Thoracic aorta (tissue), 2 donors: ENCODE measurements at places on chromosomes 6 and 20. TPM values are rescaled to one million over a fixed set of nuclear protein-coding genes. Genes with fewer than 3 reads are reported as not detected.

Gene MICB
- 4.1 TPM for total RNA-seq

Gene F13A1
- 228 TPM for total RNA-seq

- DNase-seq = no peak
- H3K27me3 ChIP-seq = no peaks in the 10 kb centered on the region
- no peak overlapping the region for H3K27ac ChIP-seq
- H3K4me1 ChIP-seq = no peaks in the 10 kb centered on the region
- no peaks in the 10 kb centered on the region for H3K36me3 ChIP-seq
These were observed 75.7 kb downstream of the BMP7 start for GRCh38 chr20:57190536-57191264.

DNA sequence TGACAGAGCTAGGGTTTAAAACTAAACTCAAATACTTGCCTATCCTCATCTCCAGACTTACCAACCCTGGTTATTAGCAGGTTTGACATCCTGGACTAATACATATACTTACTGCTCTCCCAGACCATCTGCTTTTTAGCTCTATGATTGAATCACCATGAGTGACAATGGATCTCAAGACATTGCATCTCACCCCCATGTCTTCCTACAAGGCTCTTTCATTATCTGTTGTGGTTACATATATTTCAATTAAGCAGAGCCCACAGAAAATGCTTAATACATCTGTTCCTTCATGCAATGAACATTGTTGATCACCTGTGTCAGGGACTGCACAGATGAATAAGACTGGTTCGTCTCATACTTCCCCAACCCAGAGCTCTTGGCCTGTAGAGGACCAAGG, 19.4 kb downstream of the SAMD3 start:
- H3K4me3 ChIP-seq = no peak overlapping the region
- no peak overlapping the region for H3K27ac ChIP-seq
- no peaks in the 10 kb centered on the region for H3K27me3 ChIP-seq
- H3K4me1 ChIP-seq = no peaks in the 10 kb centered on the region
- no peak for DNase-seq

GRCh38 chr20:19673575-19673974, 84.5 kb upstream of the RIN2 start:
- no peak for DNase-seq
- H3K4me1 ChIP-seq = no peaks in the 10 kb centered on the region
- H3K27ac ChIP-seq = no peak overlapping the region
- no peaks in the 10 kb centered on the region for H3K27me3 ChIP-seq
- H3K36me3 ChIP-seq = no peaks in the 10 kb centered on the region

- no peak overlapping the region for H3K27ac ChIP-seq
- peaks cover 16% of the 10 kb centered on the region for H3K36me3 ChIP-seq
- peaks cover 12% of the 10 kb centered on the region for H3K4me1 ChIP-seq
- no peak overlapping the region for H3K4me3 ChIP-seq
- DNase-seq = no peak
- no peaks in the 10 kb centered on the region for H3K27me3 ChIP-seq
These were observed 11.0 kb downstream of the TSPYL1 start for GRCh38 chr6:116268589-116269293.

GRCh38 chr6:34528996-34529664, 27.0 kb downstream of the SPDEF start:
- no peak overlapping the region for H3K4me3 ChIP-seq
- H3K36me3 ChIP-seq = no peaks in the 10 kb centered on the region
- H3K27ac ChIP-seq = no peak overlapping the region
- DNase-seq = no peak
- peaks cover 10% of the 10 kb centered on the region for H3K4me1 ChIP-seq

Gene CALHM4
- not detected for total RNA-seq

- peaks cover 31% of the 10 kb centered on the region for H3K4me1 ChIP-seq
- no peaks in the 10 kb centered on the region for H3K36me3 ChIP-seq
- no peak for DNase-seq
- H3K27ac ChIP-seq = peak overlapping the region; percentile 42
These were observed 129.9 kb downstream of the EYA2 start for GRCh38 chr20:47024461-47024937.

DNA sequence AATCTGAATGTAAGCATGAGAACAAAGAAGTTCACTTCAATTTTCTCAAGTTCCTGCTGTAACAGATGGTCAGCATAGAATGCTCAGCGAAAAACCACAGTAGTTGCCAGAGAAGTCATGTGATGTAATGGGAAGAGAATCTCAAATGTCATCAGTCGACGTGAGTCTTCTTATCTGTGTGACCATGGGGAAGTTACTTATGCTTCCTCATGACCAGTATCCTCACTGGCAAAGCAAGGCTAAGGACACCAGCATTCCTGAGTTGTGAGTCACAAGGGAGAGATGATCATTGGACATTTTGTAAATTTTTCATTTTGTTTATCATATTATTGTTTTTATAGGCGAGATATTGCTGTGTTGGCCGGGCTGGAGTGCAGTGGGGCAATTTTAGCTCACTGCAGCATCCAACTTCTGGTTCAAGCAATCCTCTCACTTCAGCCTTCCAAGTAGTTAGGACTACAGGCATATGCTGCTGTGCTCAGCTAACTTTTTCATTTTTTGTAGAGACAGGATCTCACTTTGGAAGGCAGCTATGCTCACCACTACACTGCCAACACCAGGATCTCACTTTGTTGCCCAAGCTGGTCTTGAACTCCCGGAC, 21.9 kb downstream of the SGK1 start:
- no peak overlapping the region for H3K4me3 ChIP-seq
- H3K36me3 ChIP-seq = no peaks in the 10 kb centered on the region
- H3K27ac ChIP-seq = peak overlapping the region; percentile 34
- H3K27me3 ChIP-seq = no peaks in the 10 kb centered on the region
- DNase-seq = no peak

DNA sequence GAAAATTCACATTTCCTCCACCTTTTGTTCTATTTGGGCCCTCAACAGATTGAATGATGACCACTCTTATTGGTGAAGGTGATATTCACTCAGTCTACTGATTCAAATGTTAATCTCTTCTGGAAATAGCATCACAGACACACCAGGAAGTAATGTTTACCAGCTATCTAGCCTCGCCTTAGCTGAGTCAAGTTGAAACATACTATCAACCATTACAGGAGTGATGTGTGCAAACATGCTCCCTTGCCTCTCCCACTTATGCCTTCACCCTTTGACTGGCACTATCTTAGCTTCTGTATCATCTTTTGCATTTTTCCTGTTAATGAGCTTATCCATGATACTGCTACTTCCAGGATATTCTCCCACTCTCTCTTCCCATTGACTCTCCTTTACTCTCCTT, 191.9 kb downstream of the CENPW start:
- no peak for DNase-seq
- H3K4me3 ChIP-seq = no peak overlapping the region
- no peaks in the 10 kb centered on the region for H3K27me3 ChIP-seq
- H3K27ac ChIP-seq = no peak overlapping the region
- no peaks in the 10 kb centered on the region for H3K36me3 ChIP-seq

Gene SAMD5
- 4.7 TPM for total RNA-seq

Gene CDSN
- total RNA-seq = 1.6 TPM

Gene CD24
- 0.95 TPM for total RNA-seq

DNA sequence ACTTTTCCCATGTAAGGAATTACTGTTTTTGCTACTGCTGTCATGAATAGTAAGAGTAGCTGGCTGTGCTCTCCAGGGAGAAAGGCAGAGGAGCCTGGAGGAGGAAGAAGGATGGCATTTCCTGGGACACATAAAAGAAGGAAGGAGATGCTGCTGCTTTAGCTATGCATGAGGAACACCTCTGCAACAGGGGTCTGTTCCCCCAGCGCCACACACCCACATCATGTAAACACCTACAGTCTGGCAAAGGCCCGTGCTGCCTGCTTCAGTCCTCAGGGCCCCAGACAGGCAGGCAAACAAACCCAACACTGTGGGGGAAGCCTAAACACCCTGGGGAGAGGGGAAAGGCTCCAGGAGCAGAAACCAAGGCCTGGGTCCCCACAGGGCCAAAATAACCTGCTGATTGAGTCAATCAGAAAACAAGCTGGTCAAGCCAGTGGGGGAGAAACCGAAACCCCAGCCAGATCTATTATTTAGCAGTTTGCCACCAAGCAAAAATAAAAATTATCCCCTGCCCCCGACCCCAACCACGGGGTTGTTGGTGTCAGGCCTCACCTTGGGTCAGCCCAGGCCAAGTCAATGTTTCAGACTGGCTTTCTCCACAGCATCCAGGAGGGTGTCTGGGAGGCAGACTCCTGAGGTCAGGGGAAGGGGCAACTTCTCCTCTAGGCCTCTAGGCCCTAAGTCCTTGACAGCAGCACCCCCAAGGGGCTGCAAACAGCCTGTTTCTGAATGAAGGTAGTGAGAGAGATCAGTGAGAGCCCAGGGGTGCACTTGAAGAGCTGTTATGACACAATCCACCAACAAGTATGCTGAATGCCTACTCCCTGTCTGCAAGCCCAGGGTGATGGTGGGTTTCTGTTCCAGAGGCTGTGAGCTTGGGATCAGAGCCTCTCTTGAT, 34.6 kb upstream of the SCUBE3 start:
- no peak for DNase-seq
- no peaks in the 10 kb centered on the region for H3K36me3 ChIP-seq
- no peaks in the 10 kb centered on the region for H3K27me3 ChIP-seq
- no peak overlapping the region for H3K4me3 ChIP-seq

GRCh38 chr6:137665342-137665934, 171.2 kb upstream of the OLIG3 start:
- no peak overlapping the region for H3K4me3 ChIP-seq
- no peak for DNase-seq
- H3K36me3 ChIP-seq = no peaks in the 10 kb centered on the region
- no peaks in the 10 kb centered on the region for H3K27me3 ChIP-seq
- H3K27ac ChIP-seq = no peak overlapping the region
- H3K4me1 ChIP-seq = no peaks in the 10 kb centered on the region

Gene ZFP57
- total RNA-seq = not detected

Gene WFDC12
- not detected for total RNA-seq

DNA sequence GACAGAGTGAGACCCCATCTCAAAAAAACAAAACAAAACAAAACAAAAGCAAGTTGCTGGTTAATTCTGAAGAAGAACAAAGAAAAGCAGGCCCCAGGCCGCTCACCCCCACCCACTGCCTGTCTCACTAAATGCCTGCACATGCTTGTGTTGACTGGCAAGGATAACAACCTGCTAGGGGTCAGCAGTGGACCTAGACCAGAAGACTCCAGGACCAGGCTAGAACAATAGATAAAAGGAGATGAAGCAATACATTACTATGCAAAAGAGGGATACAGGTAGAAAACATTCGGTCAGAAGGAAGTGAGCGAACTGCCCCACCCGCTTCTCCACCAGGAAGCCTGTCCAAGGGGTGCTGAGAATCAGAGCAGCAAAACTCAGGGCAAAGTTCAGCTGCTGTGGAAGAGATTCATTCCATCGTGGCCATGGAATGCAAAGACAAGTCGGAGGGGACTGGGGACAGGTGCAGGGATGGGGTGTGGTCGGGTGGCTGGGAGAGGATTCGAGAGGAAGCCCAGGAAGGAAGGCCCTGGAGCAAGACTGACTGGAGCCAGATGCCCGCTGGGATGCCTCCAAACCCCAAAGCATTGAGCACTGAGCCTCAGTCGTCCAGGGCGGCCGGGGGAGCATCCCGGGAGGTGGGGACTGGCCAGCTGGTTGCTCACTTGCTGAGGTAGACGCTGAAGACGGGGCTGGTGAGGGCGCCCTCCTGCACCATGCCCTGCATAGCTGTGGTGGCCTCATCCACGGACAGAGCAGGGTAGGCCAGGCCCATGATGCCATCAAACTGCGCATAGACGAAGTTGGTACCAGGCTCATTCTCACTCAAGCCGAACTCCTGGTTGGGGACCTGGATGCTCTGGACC, 5.3 kb downstream of the PGC start:
- H3K27me3 ChIP-seq = no peaks in the 10 kb centered on the region
- H3K27ac ChIP-seq = no peak overlapping the region
- no peaks in the 10 kb centered on the region for H3K4me1 ChIP-seq
- no peak for DNase-seq
- H3K36me3 ChIP-seq = no peaks in the 10 kb centered on the region
- H3K4me3 ChIP-seq = no peak overlapping the region

Gene NINL
- total RNA-seq = 20.3 TPM

- DNase-seq = no peak
These were observed 3.2 kb downstream of the TTLL2 start for GRCh38 chr6:167328086-167328485.

GRCh38 chr20:3815703-3816315, 4.5 kb upstream of the AP5S1 start:
- H3K4me3 ChIP-seq = no peak overlapping the region
- H3K27ac ChIP-seq = no peak overlapping the region
- no peak for DNase-seq
- H3K36me3 ChIP-seq = no peaks in the 10 kb centered on the region
- H3K27me3 ChIP-seq = no peaks in the 10 kb centered on the region

DNA sequence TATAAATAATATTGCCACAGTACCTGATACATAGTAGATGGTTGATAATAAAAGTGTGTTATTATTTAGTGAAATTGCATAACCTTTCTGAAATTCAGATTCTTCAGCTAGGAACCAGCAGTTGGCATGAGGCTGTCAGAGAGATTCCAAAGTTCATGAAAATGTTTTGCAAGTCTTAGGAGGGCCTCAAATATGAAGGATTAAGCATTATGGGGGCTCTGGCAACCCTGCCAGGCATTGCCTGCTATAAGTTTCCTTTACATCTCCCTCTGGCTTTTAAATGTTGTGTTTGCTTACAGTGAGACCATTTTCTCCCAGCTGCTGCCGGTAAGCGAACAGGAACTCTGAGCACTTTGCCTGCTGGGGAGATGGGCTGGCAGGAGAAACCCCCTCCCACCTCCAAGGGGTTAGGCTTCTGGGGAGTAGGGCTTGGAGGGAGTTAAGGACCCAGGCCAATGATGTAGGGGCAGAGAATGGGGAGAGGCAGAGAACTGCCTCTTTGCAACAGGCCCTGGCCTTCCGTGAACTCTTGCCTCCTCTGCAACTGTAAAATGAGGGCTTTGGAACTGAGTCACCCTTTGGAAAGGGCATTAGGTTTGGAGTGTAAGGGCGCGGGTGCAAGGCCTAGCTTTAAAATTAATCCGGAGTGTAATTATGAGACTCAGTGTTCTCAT, 33.2 kb upstream of the KIF3B start:
- H3K4me1 ChIP-seq = no peaks in the 10 kb centered on the region
- DNase-seq = no peak
- H3K4me3 ChIP-seq = no peak overlapping the region
- H3K27ac ChIP-seq = no peak overlapping the region

GRCh38 chr20:32625996-32626395, 40.9 kb upstream of the NOL4L start:
- DNase-seq = no peak
- no peaks in the 10 kb centered on the region for H3K27me3 ChIP-seq
- peaks cover 4% of the 10 kb centered on the region for H3K4me1 ChIP-seq
- no peak overlapping the region for H3K27ac ChIP-seq
- no peaks in the 10 kb centered on the region for H3K36me3 ChIP-seq
- no peak overlapping the region for H3K4me3 ChIP-seq

Gene ZNF391
- total RNA-seq = 1.6 TPM

DNA sequence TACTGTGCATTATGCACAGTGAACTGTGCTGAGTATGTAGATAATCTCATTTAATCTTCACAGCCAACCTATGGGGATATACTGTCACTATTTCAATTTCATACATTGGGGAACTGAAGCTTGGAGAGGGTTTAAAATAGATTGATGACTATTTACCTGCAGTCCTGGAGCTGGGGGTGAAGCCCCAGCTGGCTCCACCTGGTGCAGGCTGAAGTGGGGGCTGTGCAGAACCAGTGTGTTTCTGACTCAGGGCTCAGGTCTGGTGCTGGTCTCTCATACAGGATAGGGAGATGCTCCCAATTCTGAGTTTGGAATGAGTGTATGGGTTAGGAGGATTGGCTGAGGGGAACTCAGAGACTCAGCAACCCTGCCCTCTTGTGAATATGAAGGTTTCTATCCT, 176.1 kb upstream of the CEP162 start:
- no peaks in the 10 kb centered on the region for H3K36me3 ChIP-seq
- H3K27me3 ChIP-seq = no peaks in the 10 kb centered on the region
- H3K4me1 ChIP-seq = no peaks in the 10 kb centered on the region
- DNase-seq = no peak
- no peak overlapping the region for H3K4me3 ChIP-seq
- H3K27ac ChIP-seq = no peak overlapping the region

Gene MEI4
- total RNA-seq = not detected
